ENCODE measurements at places on chromosomes 7 and 10. TPM values are rescaled to one million over a fixed set of nuclear protein-coding genes. Genes with fewer than 3 reads are reported as not detected.

DNA sequence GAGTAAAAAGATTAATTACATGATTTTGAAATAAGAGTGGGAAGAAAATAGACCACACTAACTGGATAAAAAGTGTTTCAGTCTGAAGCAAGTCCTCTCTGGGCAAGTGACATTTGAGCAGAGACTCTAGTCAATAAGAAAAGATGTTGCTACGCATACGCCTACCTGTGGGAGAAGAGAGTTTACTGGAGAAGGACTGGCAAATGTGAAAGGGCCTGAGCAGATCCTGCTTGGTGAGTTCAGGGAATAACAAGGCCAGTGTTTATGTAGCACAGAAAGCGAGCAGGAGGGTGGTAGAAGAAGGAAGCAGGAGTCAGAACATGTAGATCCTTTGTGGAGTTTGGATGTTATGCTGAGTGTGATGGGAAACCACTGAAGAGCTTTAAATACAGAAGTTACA, 43.4 kb downstream of the RAB18 start:
- DNase-seq = no peak

GRCh38 chr10:122445904-122446303, 8.5 kb upstream of the ARMS2 start:
- no peak for DNase-seq

- DNase-seq = no peak
These were observed 228.5 kb downstream of the TCERG1L start for GRCh38 chr10:131082991-131083481.

- DNase-seq = peak; percentile 66
These were observed 24.4 kb downstream of the DLG5 start for GRCh38 chr10:77902159-77902558.

DNA sequence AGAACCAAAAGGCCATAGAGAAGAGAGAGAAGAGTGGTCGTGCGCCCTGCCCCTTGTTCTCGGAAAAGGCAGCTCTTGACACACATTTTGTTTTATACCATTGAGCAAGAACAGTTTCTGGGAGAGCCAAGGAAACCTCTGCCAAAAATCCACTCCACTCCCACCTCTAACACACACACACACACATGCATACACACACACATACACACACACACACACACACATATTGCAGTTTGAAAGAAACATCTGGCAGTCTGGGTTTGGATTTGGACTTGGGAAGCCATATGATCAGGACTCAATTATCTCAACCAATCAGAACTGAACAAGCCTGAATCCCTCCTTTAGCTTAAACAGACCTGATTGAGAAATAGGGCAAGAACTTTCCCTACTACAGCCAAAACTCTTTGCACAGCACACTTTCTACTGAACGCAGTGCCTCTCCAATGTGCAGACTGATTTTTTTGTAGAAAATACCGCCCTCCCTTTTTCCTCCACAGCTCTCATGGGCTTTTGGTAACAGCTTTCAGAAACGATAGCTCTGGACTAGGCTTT, 484.0 kb upstream of the ZWINT start:
- no peak for DNase-seq

- DNase-seq = no peak
These were observed 78.1 kb upstream of the TBX20 start for GRCh38 chr7:35331730-35332678.

DNA sequence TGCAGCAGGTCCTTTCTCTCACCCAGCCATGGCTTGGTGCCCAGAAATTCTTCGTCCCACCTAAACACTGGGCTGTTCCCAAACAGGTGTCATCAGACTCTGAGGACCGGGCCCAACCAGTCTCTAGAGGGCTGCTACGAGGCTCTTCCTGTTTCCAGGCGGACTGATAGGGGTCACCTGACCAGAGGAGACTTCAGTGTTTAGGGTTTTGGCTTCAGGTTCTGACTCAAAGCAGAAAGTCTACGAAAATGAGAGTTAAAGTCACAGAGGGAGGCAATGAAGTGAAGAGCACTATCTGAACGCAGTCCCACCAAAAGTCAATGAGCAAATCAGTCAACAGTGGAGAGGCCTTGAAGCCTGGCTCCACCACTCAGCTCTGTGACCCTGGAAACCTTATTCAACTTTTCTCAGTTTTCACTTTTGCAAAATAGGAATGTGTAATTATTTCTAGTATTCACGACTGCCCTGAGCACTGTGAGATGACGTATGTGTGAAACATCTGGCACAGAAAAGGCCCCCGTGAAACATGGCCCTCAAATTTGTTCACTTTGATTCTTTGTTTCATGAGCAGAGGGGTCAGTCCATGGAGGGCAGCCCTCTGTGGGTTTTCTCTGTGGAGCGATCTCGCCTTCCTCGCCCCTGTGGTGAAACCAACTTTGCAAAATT, 189.9 kb upstream of the PDE1C start:
- DNase-seq = no peak

DNA sequence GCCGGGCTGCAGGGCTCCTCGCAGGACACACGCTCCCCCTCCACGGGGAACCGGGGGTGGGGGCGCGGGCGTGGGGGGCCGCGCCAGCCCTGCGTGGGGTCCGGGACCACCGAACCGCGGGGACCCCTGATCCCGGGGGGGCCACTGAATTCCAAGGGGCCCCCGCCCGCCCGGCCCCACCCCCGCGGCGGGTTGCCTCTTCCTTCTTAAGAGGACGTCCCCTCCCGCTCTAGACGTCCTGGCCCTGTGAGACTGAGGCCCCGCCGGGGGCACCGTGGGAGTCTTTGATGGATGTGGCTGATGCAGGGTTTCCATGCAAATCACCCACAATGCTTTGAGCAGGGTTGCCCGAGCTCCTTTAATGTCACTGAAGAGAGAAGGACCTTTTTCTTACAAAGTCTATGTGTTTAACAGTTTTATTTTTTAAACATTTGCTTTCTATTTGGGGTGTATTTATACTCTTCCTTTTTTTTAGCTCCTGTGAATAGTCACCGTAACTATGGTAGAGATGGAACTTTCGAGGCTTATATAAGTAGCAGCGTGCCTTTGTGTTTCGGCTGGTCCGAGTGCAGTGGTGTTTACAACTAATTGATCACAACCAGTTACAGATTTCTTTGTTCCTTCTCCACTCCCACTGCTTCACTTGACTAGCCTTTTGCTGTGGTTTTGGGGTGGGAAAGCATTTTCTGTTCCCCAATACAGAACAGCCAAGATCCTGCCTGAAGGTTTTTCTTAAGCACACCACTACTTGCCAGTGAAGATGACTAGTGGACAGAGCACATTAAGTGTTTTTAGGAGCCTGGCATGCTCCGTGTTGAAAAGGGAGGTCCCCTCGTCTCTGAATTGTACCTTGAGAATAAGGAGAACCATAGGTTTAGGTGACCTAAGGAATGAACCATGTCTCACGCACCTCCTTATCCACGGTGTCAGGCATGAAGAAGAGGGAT, 44.8 kb downstream of the PDIA4 start:
- peak; percentile 38 for DNase-seq

GRCh38 chr10:4947635-4948596, 15.3 kb upstream of the AKR1C1 start:
- no peak for DNase-seq

GRCh38 chr10:130652964-130653578, 516.9 kb downstream of the GLRX3 start:
- DNase-seq = no peak

- no peak for DNase-seq
These were observed 35.6 kb downstream of the YKT6 start for GRCh38 chr7:44236333-44236728.

GRCh38 chr7:78018641-78019446, 220.3 kb downstream of the PHTF2 start:
- peak; percentile 59 for DNase-seq

- DNase-seq = no peak
These were observed 102.3 kb downstream of the SORBS1 start for GRCh38 chr10:95458871-95459270.

DNA sequence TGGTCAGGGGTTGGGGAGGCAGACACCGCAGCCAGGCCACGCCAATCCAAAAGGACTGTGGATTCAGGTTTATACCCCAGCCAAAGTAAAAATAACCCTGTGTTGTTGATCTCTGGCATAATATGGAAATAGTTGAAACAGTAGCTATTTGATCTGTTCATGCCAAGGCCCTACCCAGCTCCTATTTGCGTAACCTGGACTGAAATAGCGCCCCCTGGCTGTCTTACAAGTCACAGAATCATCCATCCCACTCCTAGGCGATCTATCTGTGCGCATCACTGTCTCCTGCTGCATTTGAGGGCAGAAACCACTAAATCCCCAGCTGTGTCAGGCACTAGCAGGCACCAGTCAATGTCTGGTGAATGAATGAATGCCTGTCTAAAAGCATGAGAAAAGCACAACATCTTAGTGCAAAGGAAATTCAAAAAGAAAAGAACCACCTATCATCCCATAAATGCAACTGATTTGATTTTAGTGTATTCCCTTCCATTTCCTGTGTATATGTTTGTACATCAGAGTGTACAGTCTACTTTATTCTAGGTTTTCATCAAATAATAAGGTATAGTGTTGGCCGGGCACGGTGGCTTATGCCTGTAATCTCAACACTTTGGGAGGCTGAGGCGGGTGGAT, 160.0 kb downstream of the SLIT1 start:
- DNase-seq = peak; percentile 64

DNA sequence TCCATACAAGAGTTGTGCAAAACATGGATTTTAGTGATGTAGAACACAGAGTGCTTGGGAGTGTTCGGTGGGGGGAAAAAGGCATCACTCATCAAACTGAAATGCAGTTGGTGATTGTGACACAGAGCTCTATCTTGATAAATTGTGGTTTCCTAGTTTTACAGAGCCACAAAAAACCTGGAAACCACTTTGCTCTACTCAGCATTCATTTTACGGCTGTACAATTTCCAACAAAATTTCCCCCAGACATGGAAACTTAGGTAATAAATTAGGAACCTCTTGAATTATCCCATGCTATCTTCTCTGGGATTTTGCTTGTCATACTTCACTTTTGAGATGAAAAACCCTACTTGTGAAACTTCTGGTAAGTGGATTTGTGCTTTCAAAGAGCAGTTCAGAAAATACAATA, 614.9 kb upstream of the FZD8 start:
- DNase-seq = no peak

- DNase-seq = no peak
These were observed 72.9 kb upstream of the NEBL start for GRCh38 chr10:20970044-20970443.

The WEE2 gene
- not detected for total RNA-seq

The TRA2A gene
- 73.2 TPM for total RNA-seq

The LRRD1 gene
- not detected for total RNA-seq

The FFAR4 gene
- total RNA-seq = 48.2 TPM

The H2BK1 gene
- total RNA-seq = not detected

The SMKR1 gene
- total RNA-seq = 0.32 TPM

The EVX1 gene
- 0.32 TPM for total RNA-seq

The CALCR gene
- not detected for total RNA-seq

The GHITM gene
- 404 TPM for total RNA-seq

The TEX36 gene
- not detected for total RNA-seq

The SPDYE1 gene
- total RNA-seq = not detected

The PAX4 gene
- total RNA-seq = 0.67 TPM
